Hepatocyte (in vitro differentiated cells): ENCODE measurements at places on chromosomes 16 and 17. TPM values are rescaled to one million over a fixed set of nuclear protein-coding genes. Genes with fewer than 3 reads are reported as not detected.
A peak's percentile ranks its signal among the peaks of the same experiment; 100 is the strongest.

The TBC1D26 gene
- total RNA-seq, result 0.40 and 1.7 TPM in 2 replicates

The CLDN7 gene
- total RNA-seq, result 169 and 197 TPM in 2 replicates

The PEX12 gene
- total RNA-seq, result 10.5 and 10.8 TPM in 2 replicates

The TNFSF12 gene
- total RNA-seq, result 4.5 and 7.3 TPM in 2 replicates

- DNase-seq, result peak; percentile 66
Observed at GRCh38 chr17:10099051-10099571, 99.3 kb downstream of the GAS7 start.

- DNase-seq, result no peak
Observed at GRCh38 chr17:30823421-30823820, 1.1 kb downstream of the CRLF3 start.

GRCh38 chr17:81428948-81429774 is 33.9 kb downstream of the BAHCC1 start:
- DNase-seq, result peak; percentile 81

GRCh38 chr16:64489449-64489848 is 632.4 kb downstream of the CDH11 start:
- no peak for DNase-seq

DNA sequence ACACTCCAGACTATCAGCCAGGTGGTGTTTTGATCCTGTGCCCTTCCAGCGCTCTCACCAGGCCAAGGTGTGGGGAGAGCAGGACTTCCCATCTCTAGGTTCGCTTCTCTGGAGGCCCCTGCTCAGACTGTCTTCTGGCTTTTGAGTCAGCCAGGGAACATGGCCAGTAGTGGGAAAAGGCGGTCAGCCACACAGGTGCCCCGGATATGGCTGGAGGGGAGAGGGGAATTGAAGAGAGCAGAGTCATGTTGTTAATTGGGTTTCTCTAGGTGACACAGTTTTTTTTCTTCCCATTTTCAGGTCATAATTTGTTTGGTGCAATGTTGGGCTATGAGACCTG is 1.5 kb downstream of the MINK1 start:
- DNase-seq, result no peak

- DNase-seq, result peak; percentile 80
Observed at GRCh38 chr16:85173981-85174751, 61.9 kb upstream of the CIBAR2 start.

- DNase-seq, result no peak
Observed at GRCh38 chr16:69858191-69859104, 92.7 kb upstream of the CLEC18A start.

DNA sequence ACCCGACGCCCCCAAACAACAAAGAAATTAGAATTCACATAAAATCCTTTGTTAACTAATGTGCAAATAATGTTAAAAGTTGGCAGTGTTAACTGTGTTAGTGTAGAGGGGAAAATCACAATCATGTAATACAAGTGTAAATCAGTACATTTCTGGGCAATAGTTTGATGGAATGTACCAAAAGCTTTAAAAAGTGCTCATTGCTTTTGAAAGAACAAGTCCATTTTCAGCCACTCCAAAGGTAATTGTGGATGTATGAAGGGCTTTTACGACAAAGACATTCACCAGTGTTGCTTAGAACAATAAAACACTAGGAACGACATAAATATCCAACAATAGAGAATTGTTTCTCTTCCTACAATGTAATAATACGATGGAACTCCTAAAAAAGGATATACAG is 9.1 kb downstream of the GLOD4 start:
- no peak for DNase-seq
